ENCODE measurements at places on chromosomes 7 and 10.

- DNase-seq: no peak
Observed at GRCh38 chr7:4751398-4751947, 23.9 kb upstream of the AP5Z1 start.

GRCh38 chr7:122628651-122629411 lies 70.1 kb downstream of the RNF133 start:
- no peak for DNase-seq

DNA sequence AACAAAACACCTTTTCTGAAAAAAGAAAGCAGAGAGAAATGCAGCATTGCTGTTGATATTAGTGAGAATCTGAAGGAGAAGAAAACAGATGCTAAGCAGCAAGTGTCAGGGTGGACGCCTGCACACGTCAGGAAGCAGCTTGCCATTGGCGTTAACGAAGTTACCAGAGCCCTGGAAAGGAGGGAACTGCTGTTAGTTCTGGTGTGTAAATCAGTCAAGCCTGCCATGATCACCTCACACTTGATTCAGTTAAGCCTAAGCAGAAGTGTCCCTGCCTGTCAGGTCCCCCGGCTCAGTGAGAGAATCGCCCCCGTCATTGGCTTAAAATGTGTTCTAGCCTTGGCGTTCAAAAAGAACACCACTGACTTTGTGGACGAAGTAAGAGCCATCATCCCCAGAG lies 6.4 kb downstream of the RPP38 start:
- DNase-seq: no peak

DNA sequence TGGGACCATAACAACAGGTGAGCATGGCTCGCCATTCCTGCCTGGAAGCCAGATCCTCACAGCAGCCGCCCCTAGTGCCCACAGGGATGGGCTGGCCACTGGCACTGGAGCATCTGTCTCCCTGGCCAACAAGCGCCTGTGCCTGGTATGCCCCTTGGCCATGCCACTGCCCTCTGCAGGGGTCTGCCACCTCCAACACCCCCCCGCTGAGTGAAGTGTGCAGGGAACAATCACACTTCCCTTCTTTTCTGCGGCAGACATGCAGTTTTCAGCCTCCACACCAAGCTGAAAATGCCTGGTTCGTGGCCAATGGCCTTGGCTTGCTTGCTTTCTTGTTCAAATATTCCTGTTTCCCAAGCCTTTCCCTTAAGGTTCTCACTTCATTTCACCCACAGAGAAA lies 50.7 kb downstream of the HSPA12A start:
- DNase-seq: no peak

- no peak for DNase-seq
Observed at GRCh38 chr7:137895301-137896221, 48.8 kb upstream of the DGKI start.

DNA sequence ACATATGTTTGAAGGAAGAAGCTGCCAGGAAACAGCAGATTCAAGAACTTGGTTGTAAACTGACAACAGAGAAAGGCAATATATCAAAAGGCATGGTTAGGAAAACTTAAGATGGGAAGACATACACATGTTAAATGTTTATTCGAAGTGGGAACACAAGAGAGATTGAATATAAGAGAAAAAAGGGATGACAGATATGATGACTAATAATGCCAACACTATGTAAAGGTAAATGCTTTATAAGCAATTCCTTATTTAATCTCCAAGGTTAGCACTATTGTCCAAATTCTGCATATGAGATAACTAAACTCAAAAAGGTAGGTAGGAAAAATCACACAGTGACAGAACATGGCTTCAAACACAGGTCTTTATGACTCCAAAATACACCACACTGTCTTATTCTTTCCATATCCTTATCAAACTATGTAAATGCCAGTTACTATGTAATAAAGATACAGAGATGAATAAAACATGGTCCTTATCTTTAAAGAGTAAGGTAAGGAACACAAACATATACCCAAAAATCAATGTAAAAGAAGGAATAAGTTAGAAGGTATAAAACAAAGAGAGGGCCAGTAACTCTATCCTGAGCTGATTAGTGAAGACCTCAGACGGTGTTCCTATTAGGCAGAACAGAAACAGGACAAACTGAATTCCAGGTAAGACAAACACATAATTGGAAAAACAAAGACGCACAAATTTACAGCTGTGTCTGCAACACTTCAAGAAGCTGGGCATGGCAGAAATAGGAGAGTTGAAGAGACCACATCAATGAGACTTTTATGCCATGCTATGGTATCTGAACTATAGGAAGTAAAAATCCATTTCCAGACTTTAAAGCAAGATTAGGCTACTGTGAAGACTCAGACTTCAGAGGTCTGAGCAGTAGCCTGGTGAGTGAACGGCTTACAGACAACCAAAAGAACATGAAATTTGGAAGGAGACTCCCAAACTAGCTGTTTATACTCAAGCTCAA lies 56.1 kb downstream of the ABI1 start:
- no peak for DNase-seq

GRCh38 chr7:32803406-32804141 lies 88.0 kb downstream of the KBTBD2 start:
- no peak for DNase-seq

DNA sequence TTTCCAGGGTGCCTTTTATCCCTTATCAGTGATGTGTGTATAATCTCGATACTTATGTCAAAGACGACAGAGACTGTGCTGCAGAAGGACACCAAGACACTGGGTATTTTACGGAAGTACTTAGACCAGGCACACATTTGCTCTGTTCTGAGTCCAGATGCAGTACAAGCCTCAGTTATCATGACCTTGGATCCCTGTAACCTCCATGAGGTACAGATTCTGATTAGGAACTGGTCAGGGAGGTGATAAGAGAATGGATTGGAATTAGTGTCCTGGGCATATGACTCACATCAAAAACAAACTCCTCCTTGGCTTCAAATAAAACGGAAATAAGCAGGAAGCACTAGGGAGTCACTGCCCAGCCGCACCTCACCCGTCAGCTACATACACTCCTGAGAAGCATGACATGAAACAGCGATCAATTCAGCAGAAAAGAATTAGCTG lies 146.5 kb downstream of the SFMBT2 start:
- no peak for DNase-seq

DNA sequence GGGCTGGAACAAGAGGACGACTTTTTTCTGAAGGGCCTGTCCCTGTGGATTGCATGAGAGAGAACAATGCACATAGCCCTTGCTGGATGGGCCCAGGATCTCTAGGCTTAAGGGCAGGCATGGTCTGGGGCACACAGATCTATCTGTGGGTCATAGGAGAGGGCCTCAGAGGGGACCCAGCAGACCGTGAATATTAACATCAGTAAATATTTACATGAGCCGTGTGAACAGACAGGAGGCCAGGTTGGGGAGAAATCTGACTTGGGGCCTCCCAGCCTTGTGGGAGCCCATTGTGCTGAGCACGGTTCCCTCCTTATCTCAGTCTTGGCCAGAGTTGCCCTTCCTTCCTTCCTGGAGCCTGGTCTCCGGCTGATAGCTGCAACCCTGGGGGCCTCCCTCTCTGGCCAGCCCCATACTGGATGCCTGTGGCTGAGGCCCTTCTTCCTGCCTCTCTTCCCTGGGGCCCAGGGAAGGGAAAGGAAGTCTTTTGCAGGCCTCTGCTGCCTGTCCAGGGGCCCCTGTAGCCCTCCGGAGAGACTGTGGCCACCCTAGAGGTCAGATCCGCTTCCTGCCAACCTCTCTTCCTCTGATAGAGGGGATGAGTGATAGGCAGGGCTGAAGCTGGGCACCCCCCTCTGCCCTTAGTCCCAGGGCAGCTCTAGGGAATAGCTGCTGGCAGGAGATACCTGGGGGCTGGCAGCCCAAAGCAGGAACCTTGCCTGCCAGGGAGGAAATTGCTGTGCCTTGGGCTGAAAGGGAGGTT lies 44.5 kb upstream of the TRIM8 start:
- DNase-seq: no peak

DNA sequence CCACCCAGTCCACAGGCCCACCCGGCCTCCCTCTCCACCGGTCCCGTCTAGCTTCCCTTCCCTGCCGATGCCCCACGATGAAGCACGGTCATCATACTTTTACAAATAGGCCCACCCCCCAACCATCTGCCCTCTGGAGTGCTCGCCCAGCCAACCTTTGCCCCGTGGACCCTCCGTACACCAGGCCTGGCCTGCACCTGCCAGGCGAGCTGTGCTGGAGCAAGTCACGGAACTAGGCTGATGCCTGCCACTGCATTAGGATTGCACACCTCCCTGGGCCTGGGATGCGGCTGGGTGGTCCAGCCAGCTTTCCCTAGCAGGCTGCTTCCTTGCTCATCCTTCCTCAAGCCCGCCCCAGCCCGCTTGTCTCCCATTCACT lies 44.7 kb downstream of the PPIF start:
- no peak for DNase-seq

DNA sequence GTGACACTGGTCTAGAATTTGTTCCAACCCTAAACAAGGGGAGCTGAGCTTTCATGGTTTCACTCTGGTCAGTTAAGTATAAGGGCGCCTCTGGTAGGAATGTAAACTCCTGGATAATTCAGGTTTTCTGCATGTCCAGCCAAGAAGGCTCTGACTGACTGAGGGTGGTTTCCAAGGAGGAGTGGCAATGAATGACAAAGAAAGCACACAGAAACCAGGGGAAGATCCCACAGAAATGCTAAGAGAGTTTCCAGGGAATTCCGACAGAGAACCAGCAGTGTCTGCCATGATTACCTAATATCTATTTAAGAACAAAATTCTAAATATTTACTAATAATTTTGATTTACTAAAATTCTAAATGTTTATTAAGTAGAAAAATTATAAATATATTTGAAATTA lies 27.3 kb upstream of the NRG3 start:
- no peak for DNase-seq

DNA sequence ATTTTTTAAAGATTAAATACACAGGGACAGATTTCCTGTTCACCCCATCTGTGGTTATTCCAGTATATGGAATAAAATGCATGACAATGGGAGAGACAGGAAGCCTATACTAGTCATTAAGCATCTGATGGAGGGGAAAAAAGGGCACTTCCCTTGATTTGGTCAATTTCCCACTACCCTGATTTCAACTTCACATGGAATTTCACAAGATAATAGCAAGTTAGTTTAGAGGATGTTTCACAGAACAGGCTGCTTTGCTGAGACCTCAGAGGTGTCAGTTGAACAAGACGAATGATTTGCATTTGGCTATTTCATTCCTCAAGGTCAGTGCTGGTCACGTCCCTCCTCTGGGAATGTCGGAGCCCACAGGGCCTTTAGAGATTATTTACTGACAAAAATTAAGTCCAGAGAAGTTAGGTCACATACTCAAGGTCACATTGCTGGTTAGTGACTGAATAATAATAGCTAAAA lies 4.7 kb upstream of the ITPRIP start:
- no peak for DNase-seq

DNA sequence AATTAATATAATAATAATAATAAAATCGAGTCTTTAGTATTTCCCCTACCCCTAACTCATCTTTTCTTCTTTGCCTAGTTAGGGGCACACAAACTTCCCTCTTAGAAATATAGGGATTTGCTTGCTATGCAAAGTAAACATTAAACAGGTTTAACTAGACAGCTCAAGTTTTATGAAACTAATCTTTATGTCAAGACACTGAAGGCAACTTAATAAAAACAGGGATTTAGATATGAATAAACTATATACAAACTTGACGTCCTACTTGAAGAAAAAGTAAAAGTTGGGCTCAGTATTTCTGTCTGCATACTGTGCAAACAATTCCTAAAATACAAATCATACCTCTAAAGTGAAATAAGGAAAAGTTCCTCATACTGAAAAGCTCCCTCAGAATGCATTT lies 52.1 kb upstream of the CAV2 start:
- no peak for DNase-seq

GRCh38 chr7:115356139-115356746 lies 434.3 kb downstream of the MDFIC start:
- DNase-seq: no peak

DNA sequence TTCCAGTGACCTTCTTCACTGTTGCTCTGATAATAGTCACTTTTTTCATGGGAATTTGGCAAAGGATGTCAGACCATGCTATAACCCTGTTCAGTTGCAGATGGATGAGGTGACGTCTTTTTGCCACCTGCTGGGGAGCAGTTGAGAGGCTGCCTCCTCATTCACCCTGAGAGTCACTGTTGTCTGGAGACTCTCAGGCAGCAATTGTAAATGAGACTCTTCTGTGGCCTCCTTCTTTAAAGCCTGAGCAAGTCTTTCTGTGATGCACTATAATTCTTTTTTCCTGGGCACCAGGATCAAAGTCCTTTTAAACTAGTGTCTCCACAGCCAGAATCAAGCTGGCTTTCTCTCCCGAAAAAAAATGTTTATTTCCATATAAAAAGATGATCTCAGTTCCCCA lies 345.1 kb downstream of the ARL4A start:
- DNase-seq: no peak

- no peak for DNase-seq
Observed at GRCh38 chr7:2441430-2442058, 34.7 kb downstream of the GRIFIN start.

DNA sequence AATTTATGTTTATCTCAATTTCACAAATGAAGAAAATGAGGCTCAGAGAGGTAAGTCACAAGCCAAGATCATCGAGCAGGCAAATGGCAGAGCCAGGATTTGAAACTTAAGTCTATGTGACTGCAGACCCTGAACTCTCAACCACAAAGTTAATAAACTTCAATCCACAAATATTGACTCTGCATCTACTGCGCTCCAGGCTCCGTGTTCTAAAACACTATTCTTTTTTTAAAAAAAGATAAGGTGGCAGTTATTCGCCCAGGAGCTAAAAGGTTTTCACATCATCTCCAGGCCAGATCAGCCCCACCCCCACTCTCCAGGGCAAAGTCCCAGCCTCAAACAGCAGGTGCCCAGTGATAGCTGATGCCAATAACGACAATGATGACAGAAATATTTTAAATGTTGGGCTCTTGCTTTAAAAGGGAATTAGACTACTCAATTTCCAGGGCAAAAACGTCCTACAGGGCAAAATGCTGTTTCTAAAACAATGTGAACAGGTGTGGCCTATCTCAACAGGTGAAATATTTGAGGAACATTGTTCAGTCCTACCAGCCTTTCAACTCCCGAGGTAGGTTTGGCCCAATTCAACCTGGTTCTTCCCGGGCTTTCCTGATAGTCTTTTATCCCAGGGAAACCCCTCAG lies 85.2 kb downstream of the SORBS1 start:
- DNase-seq: no peak
